Mesendoderm (in vitro differentiated cells): ENCODE measurements at places on chromosomes 13 and 19.

DNA sequence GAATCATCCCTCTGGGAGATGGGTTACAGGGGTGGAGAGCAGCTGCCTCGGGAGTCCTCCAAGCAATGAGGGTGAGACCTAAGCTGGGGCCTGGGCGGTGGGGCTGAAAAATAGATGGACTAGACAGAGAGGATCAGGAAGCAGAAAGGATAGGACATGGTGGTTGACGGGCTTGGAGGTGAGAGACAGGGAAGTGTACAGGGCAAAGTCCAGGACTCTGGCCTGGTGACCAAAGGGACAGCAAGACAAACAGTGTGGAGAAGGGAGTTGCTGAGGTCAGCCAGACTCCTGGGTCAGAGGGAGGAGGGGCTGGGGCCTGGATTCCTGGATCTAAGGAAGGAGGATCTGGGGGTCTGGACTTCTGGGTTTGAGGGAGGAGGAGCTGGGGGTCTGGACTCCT, 5.5 kb downstream of the PHLDB3 start:
- DNase-seq: no peak

DNA sequence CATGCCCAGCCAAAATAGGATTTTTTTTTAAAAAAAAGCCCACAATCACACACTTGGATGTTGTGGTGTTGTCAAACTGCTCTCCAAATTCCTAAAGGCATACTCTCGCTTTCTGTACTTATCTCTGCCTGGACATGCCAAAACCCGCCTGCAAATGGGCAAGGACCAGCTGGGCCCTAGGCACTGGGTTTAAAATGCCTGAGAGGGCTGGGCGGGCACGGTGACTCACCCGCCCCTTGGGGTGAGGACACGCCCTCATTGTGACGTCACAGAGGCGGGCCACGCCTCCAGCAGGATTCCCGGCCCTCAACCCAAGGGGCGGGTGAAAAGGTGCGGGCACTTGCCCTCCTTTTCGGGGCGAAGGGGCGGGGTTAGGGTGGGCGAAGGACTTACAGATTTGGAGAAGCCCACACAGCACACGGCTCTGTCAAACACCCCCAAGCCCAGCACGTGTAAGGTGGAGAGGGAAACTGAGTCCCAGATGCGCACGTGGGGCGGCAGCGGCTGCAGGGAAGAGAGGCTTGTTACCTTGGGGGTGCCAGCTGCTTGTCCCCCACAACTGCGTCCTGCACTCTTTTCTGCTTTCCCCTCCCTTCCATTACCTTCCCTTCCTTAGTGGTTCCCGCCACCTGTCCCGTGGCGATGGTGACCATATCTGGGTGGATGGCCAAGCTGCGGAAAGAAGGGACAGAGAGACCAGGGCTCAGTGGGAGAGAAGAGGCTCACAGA, 6.6 kb downstream of the EML2 start:
- peak; percentile 92 for DNase-seq

DNA sequence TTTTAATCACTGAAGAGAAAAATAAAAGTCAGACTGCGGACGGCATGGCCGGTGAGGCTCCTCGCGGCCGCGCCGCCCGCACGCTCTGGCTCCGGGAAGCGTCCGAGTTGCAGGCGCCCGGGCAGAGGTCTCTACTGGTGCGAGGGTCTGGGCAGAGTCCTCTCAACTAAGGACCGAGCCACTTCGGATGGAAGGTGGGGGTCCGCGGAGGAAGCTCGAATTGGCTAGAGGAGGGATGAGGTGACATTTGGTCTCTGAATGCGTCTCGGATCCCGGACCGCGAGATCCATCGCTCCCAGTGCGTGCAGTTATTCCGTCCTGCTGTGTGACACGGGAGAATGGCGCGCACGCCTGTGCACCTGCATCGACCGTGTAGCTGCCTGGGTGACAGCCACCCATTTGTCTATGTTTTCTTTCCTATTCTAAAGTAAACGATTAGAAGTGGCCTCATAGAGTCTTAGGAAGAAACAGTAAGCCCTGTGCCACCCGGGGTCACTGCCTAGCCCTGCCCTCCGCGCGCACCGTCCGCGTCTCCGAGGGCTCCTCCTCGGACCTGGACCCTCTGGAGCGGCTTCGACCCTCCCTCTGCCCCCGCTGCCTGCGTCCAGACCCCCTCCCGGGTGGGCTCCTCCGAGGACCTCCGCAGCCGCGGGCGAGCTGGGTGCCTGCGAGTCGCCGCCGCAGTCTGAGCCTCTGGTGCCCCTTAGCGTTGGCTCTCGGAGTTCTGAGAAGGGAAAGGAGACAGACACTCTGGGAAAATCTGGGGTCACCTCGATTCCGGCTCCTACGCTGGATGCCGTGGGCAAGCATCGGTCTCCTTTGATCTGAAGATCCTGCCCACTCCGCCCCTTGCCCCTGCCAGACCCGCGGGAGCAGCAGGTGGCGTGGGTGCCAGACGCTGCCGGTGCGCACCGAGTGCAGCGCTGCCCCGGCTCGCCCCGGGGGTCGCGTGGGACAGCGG, 347.4 kb downstream of the LIG4 start:
- DNase-seq: peak; percentile 76

DNA sequence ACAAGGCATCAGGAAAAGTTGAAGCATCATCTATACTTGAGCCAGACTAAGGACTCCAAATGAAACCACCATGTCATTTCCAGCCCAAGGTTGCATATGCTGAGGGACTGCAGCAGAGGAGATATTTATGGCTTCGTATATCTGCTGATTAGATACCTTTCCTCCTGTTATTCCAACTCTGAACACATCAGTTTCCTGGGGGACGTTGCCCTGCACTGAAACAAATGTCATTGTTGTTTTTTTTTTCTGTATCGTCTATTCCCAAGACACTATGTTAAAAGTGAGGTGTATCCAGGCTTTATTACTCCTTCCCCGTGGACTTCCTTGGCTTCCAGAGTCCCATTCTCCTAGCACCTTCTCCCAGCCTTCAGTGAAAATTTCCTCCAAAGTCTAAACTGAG, at the start of gene OR7A17:
Gene OR7A17 (minus strand): TSS at position 101 of the 400 bp plus-strand sequence. CDS start 4,777 bp downstream, outside the sequence.
- no peak for DNase-seq

GRCh38 chr19:27776524-27776923, 1436.4 kb downstream of the UQCRFS1 start:
- no peak for DNase-seq

- DNase-seq: no peak
Observed at GRCh38 chr13:114244637-114245036, 9.9 kb downstream of the CDC16 start.

- DNase-seq: peak; percentile 21
Observed at GRCh38 chr19:57436417-57436816, 1.3 kb downstream of the ZNF749 start.

DNA sequence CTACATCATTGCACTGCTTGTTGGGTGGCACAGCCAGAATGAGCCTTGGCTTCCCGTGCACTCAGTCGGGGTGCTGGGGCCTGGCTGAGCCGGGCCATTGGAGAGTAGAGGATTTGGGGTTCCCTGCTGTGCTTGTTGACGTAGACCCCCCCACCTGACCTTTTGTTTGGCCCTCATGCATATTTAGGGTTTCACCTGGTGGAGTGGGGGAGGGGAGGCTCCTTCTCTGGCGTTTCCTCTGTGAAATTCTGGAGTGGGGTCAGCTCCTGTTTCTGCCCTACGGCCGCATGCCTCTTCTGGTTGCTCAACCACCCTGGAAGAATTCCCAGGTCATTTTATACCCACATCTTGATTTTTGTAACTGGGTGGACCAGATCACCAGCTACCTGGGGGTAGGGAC, 82.8 kb downstream of the SIPA1L3 start:
- DNase-seq: peak; percentile 65

GRCh38 chr13:109712124-109712722, 74.2 kb downstream of the IRS2 start:
- DNase-seq: peak; percentile 96

GRCh38 chr13:114106526-114106925, 25.9 kb downstream of the RASA3 start:
- no peak for DNase-seq

DNA sequence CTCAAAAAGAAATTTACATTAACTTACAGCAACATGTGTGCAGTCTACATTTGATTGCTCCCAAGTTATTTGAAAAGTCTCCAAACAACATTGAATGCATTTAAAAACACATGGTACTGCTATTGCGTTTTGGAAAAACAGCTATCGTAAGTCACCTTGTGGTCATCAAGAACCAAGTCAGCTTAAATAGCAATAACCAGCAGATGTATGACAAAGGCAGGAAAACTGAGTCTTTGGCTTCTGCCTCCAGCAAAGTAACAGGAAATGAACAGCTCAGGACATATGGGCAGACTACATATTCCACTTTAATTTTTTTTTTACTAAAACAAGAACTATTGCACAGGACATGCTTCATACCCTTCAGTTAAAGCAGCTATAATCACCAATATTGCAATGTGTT, 580.6 kb upstream of the SPRY2 start:
- no peak for DNase-seq

DNA sequence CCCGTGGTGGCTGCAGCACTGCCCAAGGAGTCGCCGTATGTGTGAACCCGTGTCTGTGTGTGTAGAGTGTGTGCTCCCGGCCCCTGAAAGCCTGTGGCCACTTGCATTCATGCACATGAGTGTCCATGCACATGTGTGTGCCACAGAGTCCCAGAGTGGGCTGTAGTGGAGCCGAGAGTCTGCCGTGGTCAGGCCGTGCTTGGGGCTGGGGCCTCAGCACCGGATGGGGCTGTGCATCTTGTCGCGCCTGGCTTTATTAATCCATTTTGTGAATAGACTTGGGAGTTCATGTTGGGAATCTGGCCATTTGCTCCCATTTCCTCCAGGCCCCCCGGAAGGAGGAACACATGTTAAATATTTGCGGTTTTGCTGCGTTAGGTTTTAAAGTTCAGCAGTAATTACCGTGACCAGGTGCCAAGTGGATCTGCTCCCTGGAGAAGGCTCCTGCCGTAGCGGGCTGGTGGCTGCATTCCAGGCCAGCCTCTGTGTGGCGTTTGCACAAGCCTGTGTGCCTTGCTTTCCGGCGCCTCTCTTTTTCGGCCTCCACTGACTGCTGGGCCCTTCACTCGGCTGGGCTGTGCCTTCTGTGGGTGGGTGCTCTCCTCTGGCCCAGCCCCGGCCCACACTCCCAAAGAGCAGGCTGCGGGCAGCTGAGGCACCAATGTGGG, 69.2 kb upstream of the KCTD15 start:
- no peak for DNase-seq

GRCh38 chr19:34997071-34997617, 3.0 kb upstream of the GRAMD1A start:
- no peak for DNase-seq

DNA sequence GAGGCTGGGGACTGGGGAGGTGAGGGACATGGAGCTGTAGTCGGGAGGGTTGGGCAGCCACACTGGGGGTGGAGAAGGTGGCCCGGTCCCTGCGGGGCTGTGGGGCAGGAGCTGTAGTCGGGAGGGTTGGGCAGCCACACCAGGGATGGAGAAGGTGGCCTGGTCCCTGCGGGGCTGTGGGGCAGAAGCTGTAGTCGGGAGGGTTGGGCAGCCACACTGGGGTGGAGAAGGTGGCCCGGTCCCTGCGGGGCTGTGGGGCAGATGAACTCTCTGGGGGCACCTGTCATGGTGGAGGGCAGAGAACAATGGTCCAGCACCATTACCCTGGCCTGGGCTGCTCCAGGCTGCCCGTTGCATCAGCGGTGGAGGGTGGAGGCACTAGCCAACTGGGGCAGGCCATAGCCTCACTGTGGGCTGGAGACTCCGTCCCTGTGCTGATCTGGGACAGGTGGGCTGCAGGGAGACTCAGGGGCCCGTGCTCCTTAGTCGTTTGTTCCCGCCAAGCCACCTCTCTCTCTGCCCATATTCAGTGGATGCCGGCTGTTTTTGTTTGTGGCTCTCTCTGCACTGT, 51.4 kb downstream of the ATP11A start:
- DNase-seq: no peak

DNA sequence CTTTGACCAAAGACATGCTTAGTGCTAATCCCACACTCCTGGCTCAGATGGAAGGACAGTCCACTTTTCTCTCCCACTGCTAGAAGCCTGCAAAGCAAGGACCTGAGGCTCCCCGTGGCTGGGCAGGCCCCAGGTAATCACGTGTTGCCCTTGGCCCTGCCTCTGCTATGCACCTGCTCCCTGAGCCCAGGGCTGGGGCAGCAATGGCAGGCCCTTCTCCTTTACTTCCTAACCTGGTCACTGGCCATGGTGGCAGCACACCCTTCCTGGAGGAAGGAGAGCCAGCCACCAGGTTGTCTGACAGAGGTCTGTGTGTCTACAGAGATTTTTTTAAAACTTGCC, 27.9 kb upstream of the ZNF492 start:
- no peak for DNase-seq

DNA sequence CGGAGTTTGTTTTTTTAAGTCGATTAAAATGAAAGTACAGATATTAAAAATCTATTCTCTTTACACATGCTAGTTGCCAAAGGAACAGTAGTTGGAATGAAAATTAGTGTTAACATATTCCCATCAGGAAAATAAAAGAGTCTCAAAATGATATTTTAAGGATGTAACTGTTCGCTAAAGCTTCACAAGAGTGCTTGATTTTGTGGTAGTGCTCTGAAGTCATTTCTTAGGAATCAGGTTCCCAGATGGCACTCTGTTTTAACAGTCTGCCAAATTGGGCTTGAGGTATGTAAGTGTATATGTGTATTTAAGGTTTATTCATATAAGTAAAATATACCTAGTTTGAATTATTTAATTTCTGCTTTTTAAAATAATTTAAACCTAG, 128.8 kb downstream of the LMO7 start:
- no peak for DNase-seq

GRCh38 chr19:1789261-1790041, 22.6 kb downstream of the ATP8B3 start:
- DNase-seq: no peak

- no peak for DNase-seq
Observed at GRCh38 chr19:32199501-32200040, 145.8 kb upstream of the ZNF507 start.

DNA sequence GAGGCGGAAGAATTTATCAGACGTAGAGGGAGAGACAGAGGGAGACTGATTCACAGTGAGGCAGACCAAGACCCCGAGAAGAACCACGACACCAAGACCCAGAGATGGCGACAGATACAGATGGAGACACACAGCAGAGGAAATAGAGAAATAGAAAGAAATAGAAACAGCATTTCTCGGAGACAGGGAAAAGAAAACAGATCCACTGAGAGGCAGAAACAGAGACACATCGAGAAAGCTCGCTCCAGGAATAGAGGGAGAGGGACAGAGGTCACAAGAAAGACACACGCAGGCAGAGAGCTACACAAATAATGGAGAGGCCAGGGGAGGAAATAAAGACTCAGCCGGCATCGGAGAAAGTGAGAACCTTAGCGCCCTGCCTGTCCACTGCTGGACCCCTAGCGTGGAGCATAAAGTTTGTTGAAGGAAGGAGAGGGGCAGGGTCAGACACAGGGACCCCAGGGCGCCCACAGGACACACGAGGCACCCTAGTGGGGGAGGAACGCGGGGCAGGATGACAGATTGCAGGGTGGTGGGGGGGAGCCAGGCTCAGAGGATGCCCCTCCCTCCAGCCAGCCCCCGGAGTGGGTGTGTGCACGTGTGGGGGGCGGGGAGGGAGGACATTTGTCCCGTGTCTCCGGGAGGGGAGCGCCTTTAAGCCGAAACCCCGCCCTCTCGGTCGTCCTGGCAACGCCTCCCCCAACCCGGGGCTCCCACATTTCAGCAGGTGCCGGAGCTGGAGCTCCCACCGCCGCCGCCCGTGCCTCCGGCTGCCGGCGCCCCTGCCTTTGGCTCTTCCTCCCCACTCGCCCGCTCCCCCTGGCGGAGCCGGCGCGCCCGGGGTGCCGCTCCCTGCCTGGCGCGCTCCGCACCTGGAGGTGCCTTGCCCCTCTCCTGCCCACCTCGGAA, at the start of gene PRKCG:
Gene PRKCG (plus strand): TSS at position 716 of the 909 bp plus-strand sequence. CDS start 298 bp downstream, outside the sequence.
- DNase-seq: peak; percentile 69

- no peak for DNase-seq
Observed at GRCh38 chr19:32174386-32175113, 170.9 kb upstream of the ZNF507 start.
